T follicular helper cell (primary cell): ENCODE measurements at places on chromosomes 16 and 17.

GRCh38 chr16:20899071-20899470, 1.1 kb downstream of the DCUN1D3 start:
- no peak for DNase-seq

- DNase-seq, result no peak
These were observed 4.0 kb downstream of the SLC16A13 start for GRCh38 chr17:7039832-7040231.

DNA sequence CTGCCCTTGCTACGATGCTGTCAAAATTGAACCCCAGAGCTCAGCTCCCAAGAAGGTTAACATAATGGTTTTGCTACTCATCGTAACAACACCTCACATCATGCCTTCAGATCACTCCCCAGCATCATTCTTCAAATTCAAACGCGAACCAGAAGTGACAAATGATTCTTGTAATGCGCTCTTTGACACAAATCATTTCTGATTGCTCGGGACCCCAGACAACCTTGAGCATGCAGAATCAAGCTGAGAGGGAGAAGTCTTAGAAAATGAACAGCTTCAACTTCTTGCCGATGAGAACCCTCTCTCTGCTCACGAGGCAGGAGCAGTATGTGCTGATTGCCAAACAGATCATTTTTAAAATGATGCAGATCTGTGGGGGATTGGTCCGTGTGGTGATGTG, 241.0 kb upstream of the ASIC2 start:
- no peak for DNase-seq

GRCh38 chr17:29255926-29256522, 9.4 kb downstream of the CRYBA1 start:
- no peak for DNase-seq

DNA sequence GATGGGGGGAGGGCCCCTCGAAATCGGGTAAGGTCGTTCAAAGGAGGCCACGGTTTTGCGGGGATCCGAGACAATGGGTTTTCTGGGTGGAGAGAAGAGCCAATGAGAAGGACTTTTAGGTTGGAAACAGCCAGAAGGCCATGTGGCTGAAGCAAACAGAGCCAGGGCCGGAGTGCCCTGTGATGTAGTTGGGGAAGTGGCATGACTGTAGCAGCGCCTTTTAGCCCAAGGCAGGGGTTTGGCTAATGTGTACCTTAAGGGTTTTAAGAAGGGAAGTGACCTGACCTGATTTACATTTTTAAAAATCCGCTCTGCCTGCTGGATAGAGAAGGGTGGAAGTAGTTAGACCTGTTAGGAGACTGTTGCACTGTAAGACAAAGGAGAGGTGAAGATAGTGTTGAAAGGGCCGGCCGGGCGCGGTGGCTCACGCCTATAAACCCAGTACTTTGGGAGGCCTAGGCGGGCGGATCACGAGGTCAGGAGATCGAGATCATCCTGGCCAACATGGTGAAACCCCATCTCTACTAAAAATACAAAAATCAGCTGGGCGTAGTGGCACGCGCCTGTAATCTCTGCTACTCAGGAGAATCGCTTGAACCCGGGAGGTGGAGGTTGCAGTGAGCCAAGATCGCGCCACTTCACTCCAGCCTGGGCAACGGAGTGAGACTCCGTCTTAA, 1.0 kb downstream of the LYRM1 start:
- no peak for DNase-seq

DNA sequence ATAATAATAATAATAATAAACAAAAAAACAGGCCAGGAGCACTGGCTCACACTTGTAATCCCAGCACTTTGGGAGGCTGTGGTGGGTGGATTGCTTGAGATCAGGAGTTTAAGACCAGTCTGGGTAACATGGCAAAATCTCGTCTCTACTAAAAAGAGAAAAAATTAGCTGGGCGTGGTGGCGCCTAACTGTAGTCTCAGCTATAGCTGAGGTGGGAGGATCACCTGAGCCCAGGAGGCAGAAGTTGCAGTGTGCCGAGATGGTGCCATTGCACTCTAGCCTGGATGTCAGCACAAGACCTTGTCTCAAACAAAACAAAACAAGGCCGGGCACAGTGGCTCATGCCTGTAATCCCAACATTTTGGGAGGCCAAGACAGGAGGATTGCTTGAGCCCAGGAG, 18.7 kb upstream of the ATP6V0C start:
- no peak for DNase-seq

DNA sequence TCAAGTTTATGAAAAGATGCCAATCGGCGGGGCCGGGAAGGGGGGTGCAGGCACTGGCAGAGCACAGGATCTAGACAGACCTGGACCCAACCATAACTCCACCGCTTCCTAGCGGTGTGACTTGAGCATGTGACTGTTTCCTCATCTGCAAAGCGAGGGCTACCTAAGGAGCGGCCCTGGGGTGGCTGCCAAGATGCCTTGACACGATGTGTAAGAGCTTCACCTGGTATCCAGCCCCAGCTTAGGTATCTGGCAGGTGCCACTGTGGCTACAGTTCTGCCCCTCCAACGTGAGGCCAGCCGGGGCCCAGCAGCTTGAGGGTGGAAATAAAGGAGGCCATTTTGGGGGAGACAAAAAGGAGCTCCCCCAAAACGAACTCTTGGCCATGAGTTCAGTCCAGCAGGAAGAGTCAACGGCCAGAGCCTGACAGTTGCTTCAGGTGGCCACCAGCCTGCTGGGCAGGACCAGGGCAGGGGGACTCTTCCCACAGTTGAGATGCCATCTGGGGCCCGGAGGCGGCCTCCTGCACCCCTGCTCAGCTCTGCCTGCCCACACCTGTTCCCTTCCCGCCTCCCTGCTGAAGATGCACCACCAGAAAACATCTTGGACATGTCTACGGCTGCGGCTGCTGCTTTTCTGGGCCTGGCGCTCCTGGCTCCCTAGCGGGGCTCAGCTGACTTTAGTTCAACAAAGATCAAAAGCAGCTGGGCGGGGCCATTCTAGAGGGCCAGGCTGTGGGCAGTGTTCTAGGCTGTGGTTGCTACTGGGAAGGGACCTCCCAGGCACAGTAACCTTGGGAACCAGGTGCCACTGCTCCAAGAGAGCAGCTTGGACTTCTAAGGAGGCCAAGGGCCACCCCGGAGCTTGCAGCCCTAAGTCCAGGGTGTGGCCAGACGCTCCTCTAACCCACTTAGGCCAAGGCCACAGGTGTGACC, 3.4 kb upstream of the MTSS2 start:
- DNase-seq, result no peak

- DNase-seq, result no peak
These were observed 21.2 kb downstream of the AKAP1 start for GRCh38 chr17:57106107-57106835.

- no peak for DNase-seq
These were observed 84.2 kb downstream of the PITPNC1 start for GRCh38 chr17:67461228-67461780.

DNA sequence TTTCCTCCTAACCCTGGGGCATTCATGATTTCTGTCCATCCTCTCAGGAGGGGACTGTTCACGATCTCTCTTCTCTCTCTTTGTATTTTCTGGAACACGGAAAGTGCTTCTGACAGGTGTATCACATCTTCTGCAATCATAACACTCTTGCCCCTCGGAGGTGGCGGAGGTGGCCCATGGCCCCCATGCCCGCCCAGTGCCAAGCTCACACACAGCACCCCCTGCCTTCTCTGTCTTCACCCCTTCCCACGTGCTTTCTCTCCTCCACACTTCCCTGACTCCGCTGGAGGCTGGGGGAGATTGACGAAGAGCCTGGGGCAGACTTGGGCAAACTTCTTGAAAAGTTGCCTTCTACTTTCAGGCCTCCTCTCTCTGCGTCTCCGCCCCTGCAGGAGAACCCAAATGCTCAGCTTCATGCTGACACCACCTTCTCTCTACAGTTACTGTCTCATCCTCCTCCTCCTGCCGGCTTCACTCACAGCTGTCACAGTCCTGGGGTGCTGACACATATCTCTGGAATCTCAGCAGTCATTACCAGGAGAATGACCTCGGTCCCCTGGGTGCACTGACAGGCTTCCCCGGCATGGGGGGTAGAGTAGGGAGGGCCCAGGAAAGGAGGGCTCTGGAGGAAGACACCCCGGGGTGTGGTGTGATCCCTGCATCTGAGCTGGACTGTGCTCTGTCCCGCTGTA, 127.1 kb downstream of the ENGASE start:
- DNase-seq, result no peak
